ENCODE measurements at places on chromosomes 11 and 22. TPM values are rescaled to one million over a fixed set of nuclear protein-coding genes. Genes with fewer than 3 reads are reported as not detected.
A peak's percentile ranks its signal among the peaks of the same experiment; 100 is the strongest.

DNA sequence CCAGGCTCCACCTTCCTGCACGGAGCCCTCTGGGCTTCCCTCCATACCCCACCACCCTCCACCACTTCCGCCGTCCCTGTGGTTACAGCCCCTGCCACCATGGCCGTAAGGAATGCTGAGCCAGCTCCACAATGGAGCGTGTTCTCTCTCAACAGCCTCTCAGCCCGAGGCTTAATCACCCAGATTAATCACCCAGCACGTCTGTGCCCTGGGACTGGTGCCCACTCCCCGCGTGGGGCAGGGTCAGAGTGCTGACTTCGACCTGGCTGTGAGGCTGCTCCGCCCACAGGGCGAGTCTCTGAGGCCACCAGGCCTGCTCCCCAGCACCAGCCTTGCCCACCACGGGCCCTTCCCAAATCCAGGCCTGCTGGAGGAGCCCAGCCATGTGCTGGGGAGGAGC is 4.0 kb upstream of the TH start:
- no peaks in the 10 kb centered on the region for H3K27me3 ChIP-seq
- no peak overlapping the region for H3K4me3 ChIP-seq
- no peak for DNase-seq
- H3K36me3 ChIP-seq, result no peaks in the 10 kb centered on the region

- no peaks in the 10 kb centered on the region for H3K4me1 ChIP-seq
- H3K27ac ChIP-seq, result no peak overlapping the region
- no peak overlapping the region for H3K4me3 ChIP-seq
- H3K36me3 ChIP-seq, result no peaks in the 10 kb centered on the region
- DNase-seq, result no peak
Measured at GRCh38 chr11:96990914-96991313, 601.1 kb downstream of the JRKL start.

DNA sequence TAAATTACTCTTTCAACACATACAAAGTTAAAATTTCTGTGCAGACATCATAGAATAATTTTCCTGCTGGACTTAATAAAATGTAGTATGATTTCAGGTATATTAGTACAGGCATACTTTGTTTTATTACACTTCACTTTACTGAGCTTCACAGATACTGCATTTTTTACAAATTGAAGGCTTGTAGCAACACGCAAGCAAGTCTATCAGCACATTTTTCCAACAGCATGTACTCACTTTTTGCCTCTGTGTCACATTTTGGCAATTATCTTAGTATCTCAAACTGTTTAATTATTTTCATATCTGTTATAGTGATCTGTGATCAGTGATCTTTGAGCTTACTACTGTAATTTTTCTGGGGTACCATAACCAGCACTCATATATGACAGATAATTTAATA is 44.5 kb downstream of the BBOX1 start:
- peaks cover 6% of the 10 kb centered on the region for H3K36me3 ChIP-seq
- H3K4me3 ChIP-seq, result no peak overlapping the region
- H3K27ac ChIP-seq, result peak overlapping the region; percentile 69
- H3K4me1 ChIP-seq, result peaks cover 54% of the 10 kb centered on the region
- no peaks in the 10 kb centered on the region for H3K27me3 ChIP-seq

DNA sequence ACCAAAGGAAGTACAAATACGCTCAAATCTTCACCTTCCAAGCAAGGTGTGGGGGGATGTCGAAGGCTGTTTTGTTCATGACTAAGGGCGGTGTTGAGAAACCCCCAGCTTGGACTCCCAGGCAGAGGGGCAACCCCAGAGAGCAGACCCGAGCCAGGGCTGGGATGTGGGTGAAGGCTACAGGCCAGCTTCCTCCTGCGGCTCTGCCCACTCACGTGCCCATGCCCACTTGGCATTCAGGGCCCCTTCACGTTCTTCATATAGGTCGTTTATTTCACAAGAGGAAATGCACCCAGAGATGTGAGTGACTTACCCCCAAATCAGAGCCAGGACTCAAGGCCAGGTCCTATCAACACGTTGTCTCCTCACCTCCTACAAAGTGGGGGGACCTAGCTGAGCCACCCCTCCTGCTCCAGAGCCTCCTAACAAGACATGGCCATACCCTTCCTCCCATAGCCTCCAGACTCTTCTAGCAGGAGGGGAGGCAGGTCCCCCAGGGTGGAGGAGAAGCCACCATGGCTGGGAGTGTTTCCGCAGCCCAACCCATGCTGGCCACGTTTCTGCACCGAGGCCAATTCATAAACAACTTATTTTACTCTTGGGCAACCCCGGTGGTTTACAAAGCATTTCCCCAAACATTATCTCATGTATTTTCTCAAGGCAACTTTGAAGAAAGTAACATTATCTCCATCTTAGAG is 22.0 kb downstream of the TMEM184B start:
- DNase-seq, result no peak
- no peak overlapping the region for H3K4me3 ChIP-seq
- peaks cover 10% of the 10 kb centered on the region for H3K36me3 ChIP-seq
- H3K27me3 ChIP-seq, result no peaks in the 10 kb centered on the region

- H3K4me3 ChIP-seq, result no peak overlapping the region
- no peaks in the 10 kb centered on the region for H3K36me3 ChIP-seq
- H3K27ac ChIP-seq, result no peak overlapping the region
- H3K4me1 ChIP-seq, result no peaks in the 10 kb centered on the region
Measured at GRCh38 chr11:101169944-101170343, 40.3 kb upstream of the PGR start.

GRCh38 chr11:34627197-34627596 is 6.3 kb downstream of the EHF start:
- H3K36me3 ChIP-seq, result no peaks in the 10 kb centered on the region
- no peak for DNase-seq
- peaks cover 12% of the 10 kb centered on the region for H3K4me1 ChIP-seq
- peaks cover 8% of the 10 kb centered on the region for H3K27me3 ChIP-seq
- H3K27ac ChIP-seq, result no peak overlapping the region
- no peak overlapping the region for H3K4me3 ChIP-seq

GRCh38 chr11:95519912-95520311 is 269.7 kb downstream of the FAM76B start:
- H3K4me3 ChIP-seq, result no peak overlapping the region
- no peaks in the 10 kb centered on the region for H3K27me3 ChIP-seq
- H3K4me1 ChIP-seq, result peaks cover 54% of the 10 kb centered on the region
- H3K36me3 ChIP-seq, result no peaks in the 10 kb centered on the region
- H3K27ac ChIP-seq, result no peak overlapping the region

DNA sequence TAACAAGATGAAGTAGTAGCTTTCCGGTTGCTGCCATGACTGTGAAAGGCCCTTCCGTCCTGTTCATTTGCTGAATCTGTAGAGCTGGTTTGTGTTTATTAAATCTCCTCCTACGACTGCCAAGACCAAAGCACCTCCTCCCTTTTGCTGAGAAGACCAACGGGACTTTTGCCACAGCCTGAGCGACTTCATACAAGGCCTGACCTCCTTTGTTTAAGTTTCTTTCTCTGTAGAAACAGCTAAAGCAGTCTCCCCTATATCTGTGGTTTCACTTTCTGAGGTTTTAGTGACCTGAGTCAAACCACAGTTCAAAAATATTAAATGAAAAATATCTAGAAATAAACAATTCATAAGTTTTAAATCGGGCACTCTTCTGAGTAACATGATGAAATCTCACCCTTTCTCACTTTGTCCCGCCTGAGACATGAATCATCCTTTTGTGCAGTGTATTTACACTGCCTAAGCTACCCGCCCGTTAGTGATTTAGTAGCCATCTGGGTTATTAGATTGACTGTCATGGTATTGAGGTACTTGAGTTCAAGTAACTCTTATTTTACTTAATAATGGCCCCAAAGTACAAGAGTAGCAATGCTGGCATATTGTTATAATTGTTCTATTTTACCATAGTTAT is 119.1 kb upstream of the LRRC4C start:
- no peak overlapping the region for H3K4me3 ChIP-seq
- no peaks in the 10 kb centered on the region for H3K27me3 ChIP-seq
- no peaks in the 10 kb centered on the region for H3K36me3 ChIP-seq

DNA sequence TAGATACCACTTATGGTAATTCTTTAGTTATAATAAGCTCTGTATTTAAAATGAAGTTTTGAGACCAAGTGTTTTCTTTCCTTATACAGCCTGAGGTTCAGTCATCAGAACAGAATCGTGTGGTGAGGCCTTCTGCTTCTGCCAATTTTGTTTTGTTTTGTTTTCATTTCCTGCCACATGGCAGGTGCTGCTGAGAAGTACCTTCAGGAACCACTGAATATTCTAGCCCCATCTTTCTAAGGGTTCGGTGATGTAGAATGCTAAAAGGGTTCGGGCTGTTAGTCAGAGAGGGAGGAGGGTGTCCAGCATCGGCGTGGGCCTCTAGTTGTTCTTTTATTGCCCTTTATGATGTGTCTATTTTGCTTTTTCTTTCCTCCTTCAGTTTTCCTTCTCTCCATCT is 25.8 kb downstream of the TNRC6B start:
- no peaks in the 10 kb centered on the region for H3K27me3 ChIP-seq
- H3K36me3 ChIP-seq, result no peaks in the 10 kb centered on the region
- no peak overlapping the region for H3K4me3 ChIP-seq
- H3K4me1 ChIP-seq, result peaks cover 55% of the 10 kb centered on the region

- peaks cover 35% of the 10 kb centered on the region for H3K27me3 ChIP-seq
- no peak overlapping the region for H3K27ac ChIP-seq
- peaks cover 2% of the 10 kb centered on the region for H3K36me3 ChIP-seq
- H3K4me1 ChIP-seq, result no peaks in the 10 kb centered on the region
Measured at GRCh38 chr11:30566482-30566881, 19.7 kb downstream of the MPPED2 start.

- no peak overlapping the region for H3K27ac ChIP-seq
- no peaks in the 10 kb centered on the region for H3K36me3 ChIP-seq
- no peak for DNase-seq
- H3K4me3 ChIP-seq, result no peak overlapping the region
- H3K27me3 ChIP-seq, result peaks cover 4% of the 10 kb centered on the region
Measured at GRCh38 chr11:120739780-120740179, 228.2 kb downstream of the GRIK4 start.

DNA sequence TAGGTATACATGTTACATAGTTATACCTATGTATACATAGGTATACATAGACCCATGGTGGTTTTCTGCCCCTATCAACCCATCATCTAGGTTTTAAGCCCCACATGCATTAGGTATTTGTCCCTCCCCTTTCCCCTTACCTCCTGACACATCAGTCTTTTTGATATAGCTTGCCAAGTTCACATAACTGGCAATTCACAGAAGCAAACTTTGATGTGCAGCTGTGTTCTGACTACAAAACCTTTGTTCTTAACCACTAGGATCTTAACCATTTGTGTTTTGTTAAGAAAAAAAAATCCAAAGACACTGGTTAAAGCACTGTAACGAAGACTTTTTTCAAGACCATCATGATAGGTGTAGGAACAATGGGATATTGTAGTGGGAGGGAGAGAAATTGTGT is 42.9 kb upstream of the SLC5A1 start:
- no peak overlapping the region for H3K27ac ChIP-seq
- no peaks in the 10 kb centered on the region for H3K4me1 ChIP-seq
- H3K27me3 ChIP-seq, result peaks cover 26% of the 10 kb centered on the region
- no peaks in the 10 kb centered on the region for H3K36me3 ChIP-seq
- no peak overlapping the region for H3K4me3 ChIP-seq
- DNase-seq, result no peak

- H3K27ac ChIP-seq, result peak overlapping the region; percentile 96
- H3K27me3 ChIP-seq, result no peaks in the 10 kb centered on the region
- DNase-seq, result no peak
- no peaks in the 10 kb centered on the region for H3K36me3 ChIP-seq
- peaks cover 65% of the 10 kb centered on the region for H3K4me1 ChIP-seq
- peak overlapping the region; percentile 2 for H3K4me3 ChIP-seq
Measured at GRCh38 chr11:122197066-122197987, 81.3 kb upstream of the BLID start.

DNA sequence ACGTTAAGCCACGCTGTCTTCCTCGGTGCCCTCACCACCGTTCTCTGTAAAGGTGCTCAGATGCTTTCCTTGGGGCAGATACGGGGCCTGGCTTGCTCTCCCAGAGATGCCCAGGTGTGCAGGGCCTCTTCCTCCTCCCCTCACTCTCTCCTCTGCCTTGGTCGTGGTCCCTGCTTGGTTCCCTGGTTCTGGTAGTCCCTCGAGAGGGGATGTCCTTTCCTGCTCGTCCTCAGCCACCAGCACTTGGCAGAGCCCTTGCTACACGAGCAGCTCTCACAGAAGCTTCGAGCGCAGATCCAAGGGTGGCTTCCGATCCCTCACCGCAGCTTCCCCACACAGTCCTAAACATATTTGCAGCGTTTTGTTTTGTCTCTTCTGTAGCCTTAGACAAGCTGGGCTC is 298.8 kb downstream of the TBC1D22A start:
- H3K4me1 ChIP-seq, result no peaks in the 10 kb centered on the region
- DNase-seq, result peak; percentile 56
- peaks cover 6% of the 10 kb centered on the region for H3K36me3 ChIP-seq
- H3K4me3 ChIP-seq, result no peak overlapping the region

GRCh38 chr11:134486704-134487103 is 74.7 kb upstream of the B3GAT1 start:
- peaks cover 16% of the 10 kb centered on the region for H3K27me3 ChIP-seq
- DNase-seq, result no peak
- no peaks in the 10 kb centered on the region for H3K36me3 ChIP-seq
- H3K4me3 ChIP-seq, result no peak overlapping the region
- no peaks in the 10 kb centered on the region for H3K4me1 ChIP-seq

DNA sequence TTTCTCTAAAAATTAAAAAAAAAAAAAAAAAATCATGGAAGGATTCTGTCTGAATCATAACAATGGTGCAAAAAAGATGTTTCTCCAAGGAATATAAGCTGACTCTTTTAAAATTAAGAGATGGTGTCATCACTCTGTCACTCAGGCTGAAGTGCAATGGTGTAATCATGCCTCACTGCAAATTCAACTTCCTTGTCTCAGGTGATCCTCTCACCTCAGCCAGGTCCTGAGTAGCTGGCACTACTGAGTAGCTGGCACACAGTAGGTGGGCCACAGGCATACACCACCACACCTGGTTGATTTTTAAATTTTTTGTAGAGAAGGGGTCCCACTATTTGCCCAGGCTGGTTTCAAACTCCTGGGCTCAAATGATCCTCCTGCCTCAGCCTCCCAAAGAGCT is 54.8 kb upstream of the YPEL1 start:
- H3K36me3 ChIP-seq, result peaks cover 15% of the 10 kb centered on the region
- peaks cover 5% of the 10 kb centered on the region for H3K4me1 ChIP-seq
- H3K4me3 ChIP-seq, result no peak overlapping the region
- DNase-seq, result no peak
- no peaks in the 10 kb centered on the region for H3K27me3 ChIP-seq

GRCh38 chr22:43449205-43449830 is 37.5 kb downstream of the MPPED1 start:
- no peaks in the 10 kb centered on the region for H3K4me1 ChIP-seq
- DNase-seq, result peak; percentile 67
- H3K27ac ChIP-seq, result no peak overlapping the region
- peaks cover 32% of the 10 kb centered on the region for H3K27me3 ChIP-seq

Gene P2RY2
- not detected for total RNA-seq

Gene NAALADL1
- total RNA-seq, result not detected

Gene MGAT3
- 3.6 TPM for total RNA-seq

Gene RIC3
- not detected for total RNA-seq

Gene OR2D3
- total RNA-seq, result not detected

Gene TMEM80
- 31.3 TPM for total RNA-seq

Gene LRP4
- total RNA-seq, result 7.0 TPM

Gene VPS51
- total RNA-seq, result 72.8 TPM

Gene OR2D2
- total RNA-seq, result not detected

Gene PYGM
- total RNA-seq, result 0.65 TPM

Gene KRTAP5-9
- total RNA-seq, result 0.36 TPM

Gene OR2AG2
- total RNA-seq, result not detected

Gene SULT4A1
- 2.9 TPM for total RNA-seq

Gene OR52H1
- total RNA-seq, result not detected

Gene HEPHL1
- not detected for total RNA-seq

Gene TSGA10IP
- not detected for total RNA-seq

Gene SUSD2
- total RNA-seq, result 1.00 TPM

Data from chondrocyte (in vitro differentiated cells).